ENCODE measurements at places on chromosomes 6 and 20.

- no peak for DNase-seq
Observed at GRCh38 chr6:157879034-157879872, 56.2 kb downstream of the SNX9 start.

DNA sequence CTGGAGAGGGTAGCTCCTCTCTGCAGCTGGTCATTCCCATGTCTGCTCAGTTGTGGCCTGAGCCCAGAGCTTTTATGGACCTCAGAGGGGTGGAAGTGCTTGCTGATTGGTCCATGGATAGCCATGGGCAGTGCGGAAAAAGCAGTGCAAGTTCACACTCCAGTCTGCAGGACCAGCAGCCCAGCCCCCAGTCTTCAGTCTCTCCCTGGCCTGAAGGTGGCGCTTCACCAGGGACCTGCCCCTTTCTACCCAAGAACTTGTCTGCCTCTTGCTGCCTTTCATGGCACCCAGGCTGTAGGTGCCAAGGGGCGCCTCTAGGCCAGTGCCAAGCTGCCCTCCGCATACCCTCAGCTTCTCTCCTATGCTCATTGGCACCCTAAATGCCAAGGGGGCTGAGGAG lies 91.0 kb downstream of the TBXT start:
- DNase-seq, result no peak

DNA sequence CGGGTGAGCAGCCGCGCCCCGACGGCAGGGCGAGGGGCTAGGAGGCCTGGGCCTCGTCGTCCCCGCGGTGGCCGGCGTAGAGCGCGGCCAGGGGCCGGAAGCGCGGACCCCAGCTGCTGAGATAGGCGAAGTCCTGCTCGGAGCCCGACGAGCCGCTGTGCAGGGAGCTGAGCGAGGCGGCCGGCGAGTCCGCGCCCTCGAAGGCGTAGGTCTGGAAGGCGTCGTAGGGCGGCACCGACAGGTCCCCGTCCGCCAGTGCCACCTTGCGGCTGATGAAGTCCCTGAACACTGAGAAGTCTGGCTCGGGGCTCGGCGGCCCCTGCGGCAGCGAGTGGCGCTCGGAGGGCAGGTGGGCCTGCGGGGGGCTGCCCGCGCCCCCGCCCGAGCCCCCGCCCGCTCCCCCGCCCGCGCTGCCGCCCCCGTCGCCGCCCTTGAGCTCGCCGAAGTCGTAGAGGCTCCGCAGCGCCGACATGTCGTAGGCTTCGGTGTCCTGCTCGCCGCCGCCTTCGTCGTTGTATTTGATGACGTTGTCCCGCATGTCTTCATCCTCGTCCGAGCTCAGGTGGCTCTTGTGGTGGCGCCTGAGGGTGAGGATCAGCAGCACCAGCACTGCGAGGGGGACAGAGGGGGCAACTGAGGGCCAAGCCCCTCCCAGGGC lies 56.5 kb downstream of the CD40 start:
- no peak for DNase-seq

DNA sequence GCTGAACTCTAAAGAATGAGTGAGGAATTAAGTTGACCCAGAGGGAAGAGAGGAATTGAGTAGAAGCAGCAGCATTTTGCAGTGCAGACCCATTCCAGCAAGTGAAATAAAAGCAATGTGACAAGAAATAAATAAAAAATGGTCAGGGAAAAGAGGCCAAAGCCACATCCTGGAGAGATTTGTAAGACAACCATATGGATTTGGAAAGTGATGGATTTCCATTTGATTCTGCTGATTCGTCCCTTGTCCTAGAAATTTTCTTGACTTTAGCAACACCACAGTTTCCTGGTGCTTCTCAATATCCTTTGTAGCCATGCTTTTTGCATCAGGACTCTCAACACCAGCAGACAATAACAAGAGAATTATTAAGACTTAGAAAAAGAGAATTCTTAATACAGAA lies 29.8 kb downstream of the ANKEF1 start:
- no peak for DNase-seq

- no peak for DNase-seq
Observed at GRCh38 chr20:32205843-32206759, 1.4 kb downstream of the PLAGL2 start.

GRCh38 chr6:3393836-3394202 lies 63.0 kb downstream of the SLC22A23 start:
- no peak for DNase-seq

GRCh38 chr20:53679597-53680309 lies 86.1 kb upstream of the ZNF217 start:
- DNase-seq, result no peak

DNA sequence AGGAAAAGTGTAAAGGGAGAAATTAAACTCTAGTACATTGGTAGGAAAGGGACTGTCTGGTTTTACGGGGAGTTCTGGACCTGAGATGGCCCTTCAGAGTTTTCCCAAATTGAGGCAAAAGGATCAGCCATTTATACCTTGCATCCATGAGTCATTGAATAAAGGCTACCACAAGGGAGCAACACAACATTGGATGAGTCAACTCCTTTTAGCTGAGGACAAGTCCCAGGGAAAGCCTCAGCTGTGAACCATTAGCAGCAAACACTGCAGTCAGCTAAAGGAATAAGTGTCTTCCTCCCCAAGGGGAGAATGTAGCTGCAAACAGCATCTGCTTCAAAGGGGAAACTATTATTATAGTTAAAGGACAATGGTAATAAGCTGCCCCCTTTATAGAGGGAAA lies 468.7 kb upstream of the ID4 start:
- DNase-seq, result no peak

- no peak for DNase-seq
Observed at GRCh38 chr6:138550346-138550767, 51.1 kb upstream of the NHSL1 start.

DNA sequence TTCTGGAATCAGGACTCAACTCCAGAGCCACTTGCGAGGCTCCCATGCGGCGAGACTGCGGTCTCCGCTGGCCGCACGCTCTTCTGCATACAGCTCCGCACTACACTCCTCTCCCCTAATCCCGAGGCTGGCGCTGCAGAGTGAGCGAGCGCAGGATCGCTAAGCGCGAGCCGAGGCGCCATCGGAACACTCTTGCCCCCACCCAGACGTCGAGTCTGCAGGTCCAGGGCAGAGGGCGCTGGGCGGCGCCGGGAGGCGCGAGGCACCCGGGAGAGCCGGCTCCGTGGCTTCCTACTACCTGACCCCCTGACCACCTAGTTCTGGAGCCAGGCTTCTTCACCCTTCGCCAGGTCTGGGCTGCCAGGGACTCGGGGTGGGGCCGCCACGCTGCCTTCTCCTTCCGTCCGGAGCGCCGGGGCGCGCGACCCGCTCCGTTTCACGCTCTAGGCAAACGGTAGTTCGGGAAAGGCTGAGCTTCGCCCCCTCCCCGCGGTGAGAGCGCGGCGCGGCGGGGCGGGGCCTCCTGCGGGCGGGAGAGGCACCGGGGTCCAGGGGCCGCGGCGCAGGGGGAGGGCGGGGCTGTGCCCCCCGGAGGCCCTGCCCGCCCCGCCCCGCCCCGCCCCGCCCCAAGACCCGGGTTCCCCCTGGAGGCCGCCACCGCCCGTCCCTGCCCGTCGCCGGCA lies 5.4 kb upstream of the TUBB2A start:
- no peak for DNase-seq

- no peak for DNase-seq
Observed at GRCh38 chr6:131063764-131064272, 773 bp upstream of the EPB41L2 start.

Measured in amniotic stem cell (primary cell).